ENCODE measurements at places on chromosomes 7 and 10.

- peak; percentile 78 for DNase-seq
Observed at GRCh38 chr10:60816628-60817397, 38.5 kb downstream of the CDK1 start.

DNA sequence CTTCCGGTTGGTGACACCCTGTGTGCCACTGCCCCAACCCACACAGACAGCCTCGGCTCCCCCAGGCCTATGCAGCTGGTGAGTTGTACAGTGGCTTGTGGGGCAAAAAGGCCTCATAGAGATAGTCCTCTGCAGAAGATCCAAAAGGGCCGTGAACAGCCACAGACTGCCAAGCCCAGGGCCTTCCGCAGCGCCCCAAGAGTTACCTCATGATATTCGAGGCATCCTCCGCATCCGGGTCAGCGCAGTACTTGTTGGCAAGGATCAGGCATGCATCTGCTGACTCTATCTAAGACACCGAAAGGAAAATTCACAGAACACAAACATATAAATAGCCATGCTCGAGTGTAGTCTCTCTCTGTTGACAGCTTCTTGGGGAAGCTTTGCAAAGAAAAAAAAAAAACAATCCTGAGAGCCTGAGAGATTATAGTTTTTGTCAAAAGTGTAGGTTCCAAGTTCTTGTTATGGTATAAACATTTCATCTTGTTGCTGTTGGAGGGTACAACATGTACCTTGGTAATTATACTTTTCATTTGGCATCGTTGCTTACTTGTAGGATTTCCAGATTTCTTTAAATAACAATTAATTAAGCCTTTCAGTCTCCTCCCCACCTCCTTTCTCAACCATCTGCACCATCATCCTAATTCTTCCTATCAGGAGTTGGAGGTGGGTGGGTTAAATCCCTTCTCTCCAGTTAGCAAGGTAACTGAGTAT is 553.0 kb downstream of the KCNMA1 start:
- DNase-seq = no peak

DNA sequence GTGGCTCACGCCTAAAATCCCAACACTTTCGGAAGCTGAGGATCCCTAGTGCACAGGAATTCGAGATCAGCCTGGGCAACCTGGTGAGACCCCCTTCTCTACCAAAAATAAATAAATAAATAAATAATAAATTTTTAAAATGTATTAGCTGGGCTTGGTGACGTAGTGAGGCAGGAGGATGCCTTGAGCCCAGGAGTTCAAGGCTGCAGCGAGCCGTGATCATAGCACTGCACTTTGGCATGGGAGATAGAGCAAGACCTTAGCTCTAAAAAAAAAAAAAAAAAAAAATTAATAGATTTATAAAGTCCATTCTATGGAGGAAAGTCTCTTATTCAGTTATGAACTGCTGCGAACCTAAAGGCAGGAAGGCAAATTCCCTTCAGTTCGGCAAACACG is 1.1 kb upstream of the PTPN12 start:
- no peak for DNase-seq

DNA sequence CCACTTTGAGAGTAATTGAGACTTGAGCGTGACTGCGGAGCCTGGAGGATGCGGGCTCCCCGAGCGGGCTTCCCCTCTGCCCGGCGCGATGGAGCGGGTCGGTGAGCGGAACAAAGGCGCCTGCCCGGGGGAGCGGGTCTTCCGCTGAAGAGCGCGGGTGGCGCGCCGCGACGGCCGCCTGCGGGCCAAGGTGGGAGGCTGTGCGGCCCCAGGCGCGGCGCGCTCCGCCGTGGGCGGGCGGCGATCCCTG is at the start of gene GALNT17:
Gene GALNT17, plus strand, starts transcription at position 18 of the 250 bp plus-strand sequence.
- no peak for DNase-seq

GRCh38 chr7:96998744-96999143 is 6.6 kb upstream of the DLX6 start:
- no peak for DNase-seq
